ENCODE measurements at places on chromosomes 7 and 10.
A peak's percentile ranks its signal among the peaks of the same experiment; 100 is the strongest.

DNA sequence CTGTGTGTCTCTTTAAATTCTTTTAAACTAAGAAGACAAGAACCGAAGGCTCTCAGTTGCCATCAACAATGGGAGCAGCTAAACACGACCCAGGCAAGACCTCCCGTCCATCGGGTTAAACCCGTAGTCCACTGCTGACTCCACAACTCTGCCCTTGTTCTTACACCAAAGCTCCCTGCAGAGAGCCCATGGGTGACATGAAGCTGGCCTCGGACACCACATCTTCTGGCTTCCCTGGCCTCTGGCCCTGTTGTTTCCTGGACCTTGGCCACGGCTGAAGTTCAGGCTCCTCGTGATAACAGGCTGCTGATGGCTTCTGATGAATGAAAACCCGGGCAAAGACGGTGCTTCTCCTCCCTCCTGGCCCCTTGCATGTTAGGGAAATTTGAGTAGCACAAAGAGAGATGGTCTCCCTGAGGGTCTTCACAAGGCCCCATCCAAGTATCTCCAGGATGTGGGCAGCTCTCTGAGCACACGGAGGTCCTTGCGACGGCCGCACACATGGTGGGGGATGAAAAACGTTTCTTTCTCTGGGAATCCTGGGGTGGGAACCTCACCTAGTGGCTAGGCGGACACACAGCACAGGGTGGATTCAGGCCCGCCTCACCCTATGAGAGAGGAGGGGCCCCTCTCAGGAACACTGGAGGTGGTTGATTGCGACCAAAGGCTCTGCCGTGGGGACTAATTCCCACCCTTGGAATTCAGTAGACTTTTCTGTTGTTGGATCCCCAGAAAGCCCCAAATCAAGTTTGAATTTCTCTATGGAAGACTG is 271.1 kb downstream of the ADARB2 start:
- no peak for DNase-seq

GRCh38 chr10:46547541-46548497 is 8.6 kb downstream of the GPRIN2 start:
- DNase-seq = no peak

GRCh38 chr10:22629126-22629525 is 85.3 kb downstream of the PIP4K2A start:
- DNase-seq = peak; percentile 69

- no peak for DNase-seq
Observed at GRCh38 chr10:131926253-131926652, 25.4 kb downstream of the PPP2R2D start.

DNA sequence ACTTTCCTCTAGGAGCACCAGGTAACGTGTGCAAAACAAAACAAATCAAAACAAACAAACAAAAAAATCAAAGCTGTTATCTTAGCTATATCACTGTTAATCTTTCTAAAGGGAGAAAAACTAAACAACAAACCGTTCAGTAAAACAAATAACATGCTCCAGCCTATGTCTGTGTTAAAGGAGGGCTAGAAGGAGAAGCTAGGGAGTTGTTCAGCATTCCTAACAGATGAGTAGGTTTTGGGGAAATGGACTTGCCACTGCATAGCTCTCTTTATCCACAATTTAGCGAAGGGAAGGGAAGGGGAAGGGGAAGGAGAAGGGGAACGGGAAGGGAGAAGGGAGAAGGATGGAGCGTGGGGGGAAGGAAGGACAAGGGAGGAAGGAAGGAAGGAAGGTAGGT is 134.2 kb upstream of the AKR1E2 start:
- peak; percentile 33 for DNase-seq

All from GM23248 (cell line).